ENCODE measurements at places on chromosomes 2 and 18.

- peak; percentile 93 for DNase-seq
These were observed at the start of gene GTF3C2 for GRCh38 chr2:27356382-27357181. TSS of gene GTF3C2 (minus strand) at chr2:27356764. CDS start at chr2:27343554, 13,210 bp downstream.

- no peak for DNase-seq
These were observed 69.2 kb upstream of the WIPF1 start for GRCh38 chr2:174666845-174667244.

- DNase-seq: peak; percentile 7
These were observed 15.5 kb upstream of the SIX2 start for GRCh38 chr2:45024600-45025291.

DNA sequence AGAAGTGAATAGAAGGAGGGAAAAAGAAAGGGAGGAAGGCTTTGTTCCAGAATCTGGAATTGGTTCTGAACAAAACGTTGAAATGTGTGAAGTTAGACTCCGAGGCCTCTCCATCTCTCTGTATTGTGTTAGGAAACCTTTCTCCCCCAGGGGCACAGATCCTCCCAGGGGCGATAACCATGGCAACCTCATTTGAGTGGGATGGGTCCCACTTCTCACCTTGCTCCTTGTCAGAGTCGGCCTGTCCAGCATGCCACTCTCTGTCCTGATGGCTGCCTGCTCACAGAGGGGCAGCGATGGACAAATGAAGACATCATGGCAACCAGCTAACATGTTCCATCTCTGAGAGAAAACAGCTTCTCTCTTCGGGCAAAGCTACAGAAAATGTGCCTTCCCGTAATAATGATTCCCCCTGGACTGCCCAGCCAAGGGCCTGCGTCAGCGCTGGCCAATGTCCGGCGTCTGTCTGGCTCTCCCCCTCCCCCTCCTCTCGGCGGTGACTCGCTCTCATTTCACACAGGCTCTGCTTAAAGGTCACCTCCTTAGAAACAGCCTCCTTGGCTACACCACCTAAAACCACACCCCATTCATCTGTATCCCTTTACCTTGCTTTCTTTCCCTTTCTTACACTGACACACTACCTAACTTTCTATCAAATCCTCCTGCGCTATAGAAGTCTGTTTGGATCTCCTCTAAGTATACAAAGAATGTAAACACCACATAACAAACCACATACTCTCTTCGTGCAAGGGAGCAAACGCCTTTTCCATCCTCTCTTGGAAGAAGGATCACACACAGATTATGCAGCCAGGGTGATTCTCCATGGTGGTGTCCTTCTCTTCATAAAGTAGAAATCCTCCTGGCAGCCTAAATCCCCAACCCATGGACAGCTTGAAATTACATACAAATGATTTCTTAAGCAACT lies 32.1 kb upstream of the TTC39C start:
- DNase-seq: peak; percentile 42

DNA sequence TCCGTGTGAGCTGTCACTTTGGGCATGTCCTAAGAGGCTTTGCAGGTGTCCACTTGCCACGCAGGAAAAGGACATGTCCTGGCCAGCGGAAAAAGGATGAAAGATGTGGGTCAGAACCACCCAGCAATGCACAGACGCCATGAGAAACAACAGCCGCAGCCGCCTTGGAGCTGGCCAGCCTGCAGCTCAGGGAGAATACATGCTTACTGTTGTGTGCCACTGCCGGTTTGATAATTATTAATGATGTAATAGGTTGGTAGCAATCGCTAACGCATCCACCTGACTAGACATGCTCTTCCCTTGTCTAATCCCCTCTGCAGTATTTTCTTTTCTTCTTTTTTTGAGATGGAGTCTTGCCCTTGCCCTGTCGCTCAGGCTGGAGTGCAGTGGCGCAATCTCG lies 221.7 kb downstream of the HAUS1 start:
- no peak for DNase-seq

DNA sequence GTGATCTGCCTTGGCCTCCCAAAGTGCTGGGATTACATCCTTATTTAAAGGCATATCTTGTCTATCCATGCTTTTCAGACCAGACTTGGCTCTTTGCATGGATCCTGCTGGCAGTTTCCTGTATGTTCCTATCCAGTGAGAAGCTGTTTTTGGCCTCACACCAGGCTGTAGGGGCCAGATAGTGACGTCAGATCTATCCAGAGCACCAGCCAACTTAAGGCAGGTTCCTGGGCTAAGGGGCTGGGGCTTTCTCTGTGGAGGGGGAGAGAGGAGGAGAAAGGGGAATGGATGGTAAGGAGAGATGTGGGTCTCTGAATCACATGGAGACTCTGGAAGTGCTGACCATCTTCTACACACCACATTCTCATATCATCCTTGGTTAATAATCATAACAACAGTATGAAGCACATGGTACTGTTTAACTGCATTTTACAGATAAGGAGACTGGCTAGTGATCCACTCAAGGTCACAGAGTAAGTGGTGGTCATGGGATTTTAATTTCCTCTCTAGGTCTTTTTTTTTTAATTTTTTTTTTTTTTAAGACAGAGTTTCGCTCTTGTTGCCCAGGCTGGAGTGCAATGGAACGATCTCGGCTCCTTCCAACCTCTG lies 2.0 kb upstream of the FAM117B start:
- no peak for DNase-seq

DNA sequence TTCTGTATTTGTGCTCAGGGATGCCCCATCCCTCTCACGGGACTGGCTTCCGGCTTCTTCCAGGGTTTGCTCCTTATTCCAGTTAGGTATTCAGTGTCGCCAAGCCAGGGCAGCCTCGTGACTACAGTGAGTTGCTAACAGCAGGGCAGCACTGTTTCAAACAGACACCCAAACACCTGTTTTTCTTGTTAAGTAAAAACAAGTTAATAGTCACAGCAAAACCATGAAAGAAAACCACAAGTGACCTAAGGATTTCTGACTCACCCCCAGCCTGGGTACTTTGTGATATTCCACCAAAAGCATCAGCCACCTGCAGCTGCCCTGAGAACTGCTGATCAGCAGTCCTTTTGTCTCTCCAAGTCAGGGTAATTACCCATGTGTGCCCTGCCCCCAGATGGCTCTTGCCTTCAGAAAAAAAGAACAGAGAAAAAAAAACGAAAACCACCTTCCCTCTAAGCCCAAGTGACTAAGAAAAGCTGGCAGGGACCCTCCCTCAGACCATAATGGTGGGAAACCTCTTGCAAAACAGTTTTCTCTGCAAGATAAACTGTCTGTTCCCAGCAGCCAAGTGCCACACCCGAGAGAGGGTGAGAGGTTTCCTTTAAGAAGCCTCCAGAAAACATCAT lies 178.2 kb downstream of the ANAPC1 start:
- no peak for DNase-seq

Measured in SHP77 treated with DMSO at 0.1 percent for 48 hours (cell line).